ENCODE measurements at places on chromosomes 7 and 10. TPM values are rescaled to one million over a fixed set of nuclear protein-coding genes. Genes with fewer than 3 reads are reported as not detected.

DNA sequence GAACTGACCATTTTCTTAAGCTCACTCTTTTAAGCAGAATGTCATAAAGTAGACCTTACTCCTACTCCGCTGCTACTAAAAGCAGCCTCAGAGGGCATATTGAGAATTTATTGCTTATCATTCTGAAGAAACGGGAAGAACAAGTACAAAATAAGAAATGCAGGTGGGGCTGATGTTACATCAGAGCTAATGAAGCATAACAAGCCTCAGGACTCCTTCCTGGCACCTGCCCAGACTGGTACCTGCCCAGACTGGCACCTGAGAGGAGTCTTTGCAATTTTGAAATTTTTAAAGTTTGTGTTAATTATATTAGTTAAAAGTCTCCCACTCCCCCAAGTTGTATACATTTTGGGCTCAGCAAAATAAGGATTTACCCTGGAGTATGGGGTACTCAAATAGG lies 162.4 kb downstream of the SEMA3E start:
- no peaks in the 10 kb centered on the region for H3K27me3 ChIP-seq
- no peak for DNase-seq
- no peaks in the 10 kb centered on the region for H3K4me1 ChIP-seq
- H3K36me3 ChIP-seq, result no peaks in the 10 kb centered on the region

- no peaks in the 10 kb centered on the region for H3K36me3 ChIP-seq
- no peak overlapping the region for H3K4me3 ChIP-seq
- no peak overlapping the region for H3K27ac ChIP-seq
- DNase-seq, result peak; percentile 26
- H3K4me1 ChIP-seq, result no peaks in the 10 kb centered on the region
These were observed 563.8 kb downstream of the PTPRN2 start for GRCh38 chr7:158023681-158024350.

DNA sequence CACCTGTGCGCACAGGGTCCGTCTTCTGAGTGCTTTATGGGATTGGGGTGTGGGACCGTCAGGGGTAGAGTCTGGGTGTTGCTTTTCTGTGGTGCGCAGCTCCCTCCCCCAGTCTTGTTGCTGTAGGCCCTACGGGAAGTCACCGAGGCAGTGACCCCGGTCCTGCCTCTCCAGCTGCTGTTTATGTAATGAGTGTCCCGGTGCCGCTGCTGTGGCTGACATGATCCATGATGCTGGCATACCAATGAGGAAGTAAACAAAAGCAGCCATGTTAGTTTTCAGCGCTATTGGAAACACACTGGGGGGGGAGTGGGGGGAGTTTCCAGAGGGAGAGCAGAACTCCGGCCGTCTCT lies 1.1 kb downstream of the TRIM8 start:
- no peaks in the 10 kb centered on the region for H3K36me3 ChIP-seq
- peaks cover 38% of the 10 kb centered on the region for H3K4me1 ChIP-seq
- peak; percentile 84 for DNase-seq
- H3K4me3 ChIP-seq, result peak overlapping the region; percentile 86
- peak overlapping the region; percentile 100 for H3K27ac ChIP-seq

- H3K4me1 ChIP-seq, result peaks cover 34% of the 10 kb centered on the region
- no peaks in the 10 kb centered on the region for H3K27me3 ChIP-seq
- H3K4me3 ChIP-seq, result no peak overlapping the region
- H3K27ac ChIP-seq, result no peak overlapping the region
- DNase-seq, result no peak
- no peaks in the 10 kb centered on the region for H3K36me3 ChIP-seq
These were observed 329.6 kb upstream of the NRP1 start for GRCh38 chr10:33664070-33664469.

DNA sequence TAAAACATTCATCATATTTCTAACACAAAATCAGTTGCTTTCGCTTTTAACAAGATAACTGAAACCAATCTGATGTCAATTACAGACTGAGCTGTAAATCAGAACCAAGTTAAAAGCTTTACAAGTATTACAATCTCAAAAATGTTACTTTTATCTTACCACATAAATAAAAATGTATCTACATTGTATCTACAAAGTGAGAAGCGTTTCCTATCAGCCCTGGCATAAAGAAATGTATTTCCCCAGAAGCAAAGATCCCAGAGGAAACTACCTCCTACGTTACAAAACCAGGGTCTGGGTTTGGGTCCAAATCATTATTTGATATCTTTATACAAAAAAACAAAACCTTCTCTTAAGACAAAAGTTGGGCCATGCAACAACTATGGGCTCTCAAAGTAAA lies 2.6 kb downstream of the SMURF1 start:
- H3K4me3 ChIP-seq, result peak overlapping the region; percentile 99
- H3K27ac ChIP-seq, result peak overlapping the region; percentile 96
- DNase-seq, result no peak

GRCh38 chr10:93206652-93207051 lies 133.0 kb downstream of the CYP26A1 start:
- H3K4me3 ChIP-seq, result no peak overlapping the region
- H3K4me1 ChIP-seq, result no peaks in the 10 kb centered on the region
- H3K36me3 ChIP-seq, result no peaks in the 10 kb centered on the region

- no peak for DNase-seq
- peak overlapping the region; percentile 87 for H3K27ac ChIP-seq
- H3K36me3 ChIP-seq, result peaks cover 28% of the 10 kb centered on the region
- H3K27me3 ChIP-seq, result no peaks in the 10 kb centered on the region
These were observed 550 bp upstream of the PLAU start for GRCh38 chr10:73910401-73910763.

GRCh38 chr10:121307411-121307980 lies 290.7 kb downstream of the FGFR2 start:
- no peaks in the 10 kb centered on the region for H3K4me1 ChIP-seq
- H3K4me3 ChIP-seq, result no peak overlapping the region
- no peaks in the 10 kb centered on the region for H3K36me3 ChIP-seq
- DNase-seq, result no peak

- H3K4me1 ChIP-seq, result no peaks in the 10 kb centered on the region
- H3K27ac ChIP-seq, result no peak overlapping the region
- no peaks in the 10 kb centered on the region for H3K36me3 ChIP-seq
- H3K27me3 ChIP-seq, result no peaks in the 10 kb centered on the region
- H3K4me3 ChIP-seq, result no peak overlapping the region
These were observed 51.0 kb upstream of the INPP5A start for GRCh38 chr10:132486539-132487121.

- H3K27ac ChIP-seq, result peak overlapping the region; percentile 40
- H3K36me3 ChIP-seq, result no peaks in the 10 kb centered on the region
- no peak overlapping the region for H3K4me3 ChIP-seq
These were observed 112.0 kb upstream of the FGFR2 start for GRCh38 chr10:121710207-121710606.

DNA sequence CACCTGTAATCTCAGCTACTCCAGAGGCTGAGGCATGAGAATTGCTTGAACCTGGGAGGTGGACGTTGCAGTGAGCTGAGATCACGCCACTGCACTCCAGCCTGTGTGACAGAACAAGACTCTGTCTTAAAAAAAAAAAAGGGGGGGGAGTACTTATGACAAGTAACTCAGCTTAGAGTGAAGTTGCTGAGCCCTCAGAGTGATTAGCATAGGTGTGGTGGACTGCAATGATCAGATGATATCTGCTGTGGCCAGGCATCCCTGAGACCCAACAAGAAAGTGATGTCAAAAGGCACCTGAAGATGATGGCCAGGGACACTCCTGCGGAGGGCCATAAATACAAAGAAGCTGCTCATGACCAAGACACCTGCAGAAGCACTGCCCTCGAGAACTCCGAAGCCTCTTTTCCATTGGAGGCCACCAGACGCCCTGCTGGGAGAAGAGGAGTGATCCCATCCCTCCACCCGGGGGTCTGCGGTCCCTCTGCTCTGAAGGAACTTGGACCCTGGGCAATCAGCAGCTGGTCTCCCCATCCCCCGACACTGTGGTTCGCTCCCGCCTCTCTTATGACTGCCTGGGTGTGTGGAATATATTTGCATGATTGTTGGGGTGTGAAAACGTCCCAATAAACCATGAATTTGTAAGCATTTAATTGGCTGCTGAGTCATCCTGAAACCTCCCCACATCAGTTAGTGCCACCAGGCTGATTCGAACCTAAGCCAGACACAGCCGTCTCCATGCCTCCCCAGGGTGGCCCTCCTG lies 46.0 kb downstream of the RASGEF1A start:
- H3K27ac ChIP-seq, result no peak overlapping the region
- no peaks in the 10 kb centered on the region for H3K36me3 ChIP-seq
- peak; percentile 10 for DNase-seq

- H3K36me3 ChIP-seq, result peaks cover 32% of the 10 kb centered on the region
- peak overlapping the region; percentile 77 for H3K4me3 ChIP-seq
- DNase-seq, result no peak
- no peaks in the 10 kb centered on the region for H3K27me3 ChIP-seq
These were observed 1.4 kb downstream of the BCCIP start for GRCh38 chr10:125824736-125825135.

DNA sequence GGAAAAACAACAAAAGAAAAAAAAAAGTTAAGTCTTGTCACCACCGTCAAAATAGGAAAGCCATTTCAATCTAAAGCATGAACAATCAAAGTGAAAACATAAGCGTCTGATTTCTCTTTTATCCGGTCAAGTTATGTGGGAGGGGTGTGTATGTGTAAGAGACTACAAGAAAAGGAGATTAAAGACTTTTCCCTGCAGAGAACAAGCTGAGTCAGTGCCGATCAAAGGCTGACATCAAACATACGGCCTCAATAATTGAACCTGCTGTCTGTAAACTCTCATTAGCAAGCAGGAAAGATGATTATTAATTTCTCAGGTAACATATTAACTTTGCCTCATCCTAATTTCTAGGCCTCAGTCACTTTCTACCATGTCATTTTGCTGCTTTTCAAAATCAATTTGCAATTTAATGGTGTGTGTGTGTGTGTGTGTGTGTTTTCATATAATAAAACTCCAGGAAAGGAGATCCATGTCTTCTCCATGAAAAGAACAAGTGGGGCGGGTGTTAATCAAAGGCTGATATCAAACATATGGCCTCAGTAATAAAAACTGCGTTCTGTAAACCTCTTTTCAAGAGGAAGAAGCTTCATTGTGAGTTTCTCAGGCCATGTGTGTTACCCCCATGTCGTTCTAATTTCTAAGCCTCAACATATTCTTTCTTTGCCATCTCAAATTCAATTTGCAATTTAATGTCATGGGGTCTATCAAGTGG lies 649.1 kb upstream of the SORCS1 start:
- H3K27me3 ChIP-seq, result no peaks in the 10 kb centered on the region
- H3K36me3 ChIP-seq, result no peaks in the 10 kb centered on the region
- no peak for DNase-seq

GRCh38 chr10:34155812-34156211 lies 659.3 kb downstream of the PARD3 start:
- no peaks in the 10 kb centered on the region for H3K36me3 ChIP-seq
- no peak for DNase-seq
- H3K4me1 ChIP-seq, result peaks cover 12% of the 10 kb centered on the region
- H3K27ac ChIP-seq, result no peak overlapping the region
- no peak overlapping the region for H3K4me3 ChIP-seq

GRCh38 chr7:139515266-139515665 lies 8.2 kb upstream of the CLEC2L start:
- H3K36me3 ChIP-seq, result no peaks in the 10 kb centered on the region
- DNase-seq, result no peak
- no peaks in the 10 kb centered on the region for H3K4me1 ChIP-seq
- H3K4me3 ChIP-seq, result no peak overlapping the region

The ANXA8L1 gene
- total RNA-seq, result not detected

The STEAP1 gene
- 0.61 TPM for total RNA-seq

The LRRC4 gene
- total RNA-seq, result 2.7 TPM

The CC2D2B gene
- total RNA-seq, result 0.69 TPM

The NEUROD6 gene
- not detected for total RNA-seq

The RPEL1 gene
- total RNA-seq, result not detected
